ENCODE measurements at places on chromosomes 1 and 21. TPM values are rescaled to one million over a fixed set of nuclear protein-coding genes. Genes with fewer than 3 reads are reported as not detected.

The FAM163A gene
- 0.56 TPM for total RNA-seq

The LMOD1 gene
- 7.6 TPM for total RNA-seq

The OLFML3 gene
- total RNA-seq: 17.4 TPM

The SLFNL1 gene
- 0.30 TPM for total RNA-seq

The CBS gene
- total RNA-seq: 2.7 TPM

The C8B gene
- not detected for total RNA-seq

The FAM72C gene
- 0.37 TPM for total RNA-seq

The ETV3L gene
- not detected for total RNA-seq

The CYP4A22 gene
- total RNA-seq: not detected

The CCDC27 gene
- not detected for total RNA-seq

The RPL22 gene
- 378 TPM for total RNA-seq

The NBPF10 gene
- total RNA-seq: 1.9 TPM

The FMOD gene
- total RNA-seq: 38.6 TPM

GRCh38 chr1:88983791-88984559 is 8.5 kb downstream of the KYAT3 start:
- no peak for DNase-seq

DNA sequence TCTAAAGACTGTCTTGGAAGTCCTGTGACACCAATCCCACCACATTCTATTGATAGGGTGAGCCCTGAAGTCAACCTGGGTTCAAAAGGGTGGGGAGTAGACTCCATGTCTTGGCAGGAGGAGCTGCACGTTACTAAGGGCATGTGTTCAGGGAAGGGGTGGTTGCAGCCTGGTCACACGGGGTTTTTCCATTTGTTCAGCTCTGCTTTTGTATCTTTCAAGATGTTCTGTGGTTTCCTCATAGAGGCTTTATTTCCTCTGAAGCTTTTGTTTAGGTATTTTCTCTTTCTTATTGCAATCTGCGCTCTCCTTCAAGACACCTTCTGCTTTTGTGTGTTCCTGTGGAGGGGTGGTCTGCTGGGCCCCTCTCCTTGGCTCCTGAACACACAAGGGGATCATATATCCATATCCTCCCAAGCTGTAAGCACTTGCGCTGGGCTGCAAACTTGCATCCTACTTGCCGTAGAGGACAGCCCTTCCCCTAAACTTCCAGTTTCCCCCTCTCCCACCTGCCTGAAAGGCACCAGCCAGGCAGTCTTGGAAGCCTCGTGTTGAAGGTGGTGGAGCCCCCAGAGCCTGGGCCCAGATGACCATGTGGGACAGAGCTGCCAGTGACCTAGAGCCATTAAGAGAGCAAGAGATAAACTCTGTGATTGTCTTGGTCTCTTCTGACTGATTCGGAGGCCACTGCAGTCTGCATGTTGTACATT is 62.5 kb upstream of the TRAPPC10 start:
- DNase-seq: no peak

- DNase-seq: peak; percentile 54
Measured at GRCh38 chr21:36747815-36748383, 49.0 kb downstream of the SIM2 start.

GRCh38 chr1:100927276-100927675 is 31.4 kb downstream of the SLC30A7 start:
- DNase-seq: no peak

GRCh38 chr1:198575798-198576641 is 35.5 kb upstream of the ATP6V1G3 start:
- no peak for DNase-seq

- no peak for DNase-seq
Measured at GRCh38 chr21:21860888-21861287, 862.7 kb downstream of the NCAM2 start.

DNA sequence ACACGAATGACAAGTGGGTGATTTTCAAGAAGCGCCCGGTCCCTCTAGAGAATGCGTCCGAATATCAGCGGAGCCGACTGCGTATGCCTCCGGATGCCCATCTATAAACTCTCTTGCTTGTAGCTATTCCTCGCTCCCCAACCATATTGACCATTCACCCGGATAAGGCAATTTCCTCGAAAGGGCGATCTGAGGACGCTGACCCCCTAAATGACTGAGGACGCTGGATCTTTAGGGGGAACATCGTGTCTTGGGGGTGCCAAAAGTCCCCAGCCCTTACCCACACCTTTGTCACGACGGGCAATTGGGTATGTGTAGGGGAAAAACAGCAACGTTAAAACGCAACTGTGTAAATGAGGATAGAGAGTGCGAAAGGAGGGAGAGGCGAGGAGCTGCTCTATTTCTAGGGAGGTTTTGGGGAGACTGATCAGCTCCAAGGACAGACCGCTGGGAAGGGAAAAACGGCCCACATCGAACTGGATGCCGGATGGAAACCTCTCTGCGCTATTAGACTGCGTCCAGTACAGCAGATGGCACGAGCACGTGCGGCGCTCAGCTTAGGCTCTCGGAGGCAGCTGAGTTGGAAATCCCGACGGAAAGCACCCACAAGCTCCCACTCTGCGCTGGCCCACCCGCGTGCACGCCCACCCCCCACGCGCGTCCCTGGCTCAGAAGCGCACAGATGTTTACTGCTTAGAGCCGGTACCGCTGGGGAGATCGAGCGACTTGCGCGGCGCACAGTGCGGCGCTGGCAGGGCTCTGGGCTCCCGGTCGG is 2.9 kb upstream of the PRRX1 start:
- DNase-seq: no peak

DNA sequence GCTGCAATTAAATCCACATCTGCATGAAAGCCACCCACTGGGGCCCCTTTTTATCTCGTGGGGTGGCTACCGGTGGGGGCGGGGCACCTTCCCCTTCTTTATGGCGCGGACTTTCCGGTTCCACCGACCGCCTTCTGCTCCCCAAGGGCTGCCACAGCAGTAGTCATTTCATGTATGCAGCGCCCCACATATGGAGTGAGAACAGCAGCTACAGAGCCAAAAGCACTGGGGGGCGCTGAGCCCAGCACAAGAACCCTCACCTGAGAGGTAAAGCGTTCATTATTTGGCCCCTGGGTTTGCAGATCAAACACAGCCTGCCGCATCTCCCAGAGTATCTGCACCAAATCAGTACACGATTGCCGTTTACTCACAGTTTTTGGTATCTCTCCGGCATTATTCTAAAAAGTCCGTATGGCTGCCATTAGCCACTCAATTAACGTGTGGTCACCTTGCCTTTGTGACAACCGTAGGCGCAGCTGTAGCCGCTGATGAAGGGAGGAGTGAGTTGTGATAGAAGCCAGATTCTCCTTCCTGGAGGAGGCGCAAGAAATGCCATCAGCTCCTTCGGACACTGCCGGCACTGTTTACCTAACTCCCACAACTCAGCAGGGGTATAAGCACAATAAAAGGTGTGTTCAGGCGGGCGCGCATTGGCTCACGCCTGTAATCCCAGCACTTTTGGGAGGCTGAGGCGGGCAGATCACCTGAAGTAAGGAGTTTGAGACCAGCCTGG is 30.4 kb upstream of the CR2 start:
- DNase-seq: no peak

DNA sequence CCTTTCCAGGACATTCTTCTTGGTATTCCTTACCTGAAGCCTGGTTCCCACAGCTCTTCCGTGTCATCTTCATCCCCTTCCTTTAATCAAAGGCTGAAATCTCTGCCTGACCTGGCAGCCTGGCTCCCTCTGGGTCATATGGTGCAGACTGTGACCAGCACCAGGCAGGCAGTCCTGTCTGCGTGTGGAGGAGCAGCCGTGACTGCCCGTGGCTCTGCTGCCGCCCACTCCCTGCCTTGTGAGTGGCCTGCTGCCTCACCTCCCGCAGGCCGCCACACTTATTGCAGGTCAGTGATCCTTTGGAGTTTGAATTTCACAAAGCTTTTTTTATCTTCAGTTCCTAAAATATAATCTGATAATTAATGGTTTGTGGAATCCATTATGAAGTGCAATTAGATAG is 36.2 kb upstream of the EPHA8 start:
- no peak for DNase-seq

DNA sequence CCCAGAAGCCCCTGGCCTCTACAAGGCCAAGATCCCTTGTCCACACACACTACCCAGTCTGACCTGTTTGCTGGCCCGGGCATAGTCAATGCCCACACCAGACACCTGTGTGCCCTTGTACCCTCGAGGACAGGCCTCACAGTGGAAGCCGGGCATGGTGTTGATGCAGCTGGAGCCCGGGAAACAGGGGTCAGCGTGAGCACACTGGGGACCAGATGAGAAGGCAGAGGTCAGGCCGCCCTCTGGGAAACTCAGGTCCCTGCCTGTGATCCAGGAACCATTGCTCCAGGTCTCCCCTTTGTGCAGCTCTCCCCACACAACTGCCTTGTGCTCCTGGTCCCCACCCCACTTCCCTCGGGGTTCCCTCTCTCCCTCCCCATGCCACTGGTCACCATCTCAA is 5.5 kb downstream of the THBS3 start:
- no peak for DNase-seq

GRCh38 chr1:150551051-150551783 is 2.0 kb downstream of the ADAMTSL4 start:
- DNase-seq: no peak

- DNase-seq: no peak
Measured at GRCh38 chr1:30759718-30760281, 2.2 kb upstream of the LAPTM5 start.

GRCh38 chr1:101728029-101728428 is 268.7 kb downstream of the OLFM3 start:
- no peak for DNase-seq

GRCh38 chr1:42085596-42085995 is 67.6 kb upstream of the GUCA2B start:
- no peak for DNase-seq

DNA sequence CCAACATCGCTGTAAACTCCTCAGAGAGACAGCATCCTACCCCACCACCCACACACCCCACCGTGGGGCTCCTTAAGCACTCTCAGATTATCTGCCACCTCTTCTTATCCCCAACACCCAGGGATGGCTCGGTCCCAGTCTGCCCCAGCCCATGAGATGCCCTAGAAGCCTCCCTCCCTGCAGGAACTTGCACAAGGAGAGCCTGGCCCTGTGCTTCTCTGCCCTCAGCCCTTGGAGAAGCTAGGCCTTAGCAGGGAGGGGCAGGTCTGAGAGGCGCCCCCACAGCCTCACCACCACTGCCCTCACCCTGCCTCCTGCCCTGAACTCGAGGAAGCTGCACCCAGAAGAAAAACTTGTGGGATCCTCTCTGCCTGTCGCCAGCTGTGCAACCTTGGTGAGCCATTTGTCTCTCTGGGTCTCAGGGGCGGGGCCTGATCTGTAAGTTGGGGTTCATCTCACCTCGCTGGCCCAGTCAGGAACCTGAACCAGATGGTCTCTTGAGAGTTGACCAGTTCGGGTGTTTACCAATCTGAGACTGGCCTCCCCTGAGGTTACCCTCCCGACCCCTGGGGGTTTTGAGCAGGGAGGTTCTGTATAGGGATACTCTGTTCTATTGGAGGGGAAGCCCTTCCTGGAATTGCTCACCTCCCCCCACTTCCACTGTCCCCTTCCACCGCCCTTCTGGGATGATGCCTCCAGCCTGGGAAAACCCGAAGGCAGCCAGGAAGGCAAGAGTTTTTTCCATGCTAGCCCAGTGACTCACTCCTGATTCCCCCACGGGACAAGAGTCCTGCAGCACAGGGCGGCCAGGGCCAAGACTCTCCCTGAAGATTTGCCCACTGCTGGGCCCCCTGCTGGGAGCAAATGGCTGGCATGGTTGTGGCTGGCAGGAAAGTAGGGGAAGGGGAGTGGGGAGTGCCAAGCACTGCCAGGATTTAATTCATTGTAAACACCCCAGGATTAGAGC is at the start of gene S100A3:
TSS of gene S100A3 (minus strand) at position 537 of the 967 bp plus-strand sequence. CDS start 773 bp downstream, outside the sequence.
- DNase-seq: peak; percentile 17

DNA sequence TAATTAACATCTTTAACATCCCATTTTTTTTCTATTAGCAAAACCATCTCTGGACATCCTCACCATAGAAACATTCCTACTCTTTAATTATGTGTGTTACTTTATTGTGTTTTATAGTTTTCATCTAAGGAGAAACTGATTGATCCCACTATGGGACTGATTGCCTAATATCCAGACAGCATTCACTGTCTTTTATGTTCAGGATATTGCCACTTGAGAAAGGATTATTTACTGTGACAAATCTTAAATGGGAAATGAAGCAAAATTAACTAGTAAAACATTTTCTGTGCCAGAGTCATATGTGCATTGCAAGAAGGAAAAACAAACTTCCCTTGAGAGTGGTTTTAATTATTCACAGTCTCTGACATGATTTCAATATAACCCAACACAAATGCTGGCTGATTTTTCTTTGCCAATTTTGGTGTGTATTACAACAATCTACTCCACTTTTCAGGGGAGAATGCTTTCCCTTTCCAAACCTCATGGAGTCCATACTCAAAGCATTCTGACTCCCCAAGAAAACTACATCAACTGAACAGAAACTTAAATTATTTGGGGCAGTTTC is 15.8 kb upstream of the RGS13 start:
- no peak for DNase-seq

DNA sequence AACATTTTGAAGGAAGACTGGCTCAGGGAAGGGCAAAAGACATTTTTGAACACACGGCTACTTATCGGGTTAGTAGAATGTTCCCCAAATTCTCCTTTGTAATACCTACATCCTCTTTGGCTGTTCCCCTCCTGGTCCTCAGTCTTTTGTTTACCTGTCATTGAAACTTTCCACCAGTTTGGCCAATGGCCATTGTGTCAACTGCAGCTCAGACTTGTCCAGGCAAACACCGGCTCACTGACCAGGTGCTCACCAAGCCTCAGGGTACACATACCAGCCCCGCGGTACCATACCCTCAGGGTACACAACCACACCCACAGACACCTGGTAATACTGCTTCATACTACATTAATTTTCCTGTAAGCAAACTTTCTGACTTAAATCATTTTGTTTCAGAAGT is 84.8 kb upstream of the ZNF648 start:
- peak; percentile 41 for DNase-seq

DNA sequence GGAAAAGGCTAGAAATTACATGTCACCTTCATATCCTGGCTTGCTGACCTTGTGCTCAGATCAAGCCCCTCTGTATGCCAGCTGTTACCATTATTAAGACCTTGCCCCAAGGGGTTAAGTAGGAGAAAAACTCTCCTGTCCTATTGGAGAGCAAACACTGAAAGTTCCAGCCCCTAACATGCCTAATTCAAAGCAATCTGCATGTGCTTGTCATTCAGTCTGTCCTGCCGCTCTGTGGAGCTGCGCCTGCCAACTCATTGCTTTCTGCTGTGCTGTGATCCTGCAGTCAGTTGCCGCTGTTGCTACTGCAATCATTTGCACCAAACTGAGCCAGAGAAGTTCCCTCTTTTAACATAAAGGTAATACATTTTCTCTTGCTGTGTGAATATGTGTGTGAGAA is 113.4 kb downstream of the DISP1 start:
- peak; percentile 26 for DNase-seq

DNA sequence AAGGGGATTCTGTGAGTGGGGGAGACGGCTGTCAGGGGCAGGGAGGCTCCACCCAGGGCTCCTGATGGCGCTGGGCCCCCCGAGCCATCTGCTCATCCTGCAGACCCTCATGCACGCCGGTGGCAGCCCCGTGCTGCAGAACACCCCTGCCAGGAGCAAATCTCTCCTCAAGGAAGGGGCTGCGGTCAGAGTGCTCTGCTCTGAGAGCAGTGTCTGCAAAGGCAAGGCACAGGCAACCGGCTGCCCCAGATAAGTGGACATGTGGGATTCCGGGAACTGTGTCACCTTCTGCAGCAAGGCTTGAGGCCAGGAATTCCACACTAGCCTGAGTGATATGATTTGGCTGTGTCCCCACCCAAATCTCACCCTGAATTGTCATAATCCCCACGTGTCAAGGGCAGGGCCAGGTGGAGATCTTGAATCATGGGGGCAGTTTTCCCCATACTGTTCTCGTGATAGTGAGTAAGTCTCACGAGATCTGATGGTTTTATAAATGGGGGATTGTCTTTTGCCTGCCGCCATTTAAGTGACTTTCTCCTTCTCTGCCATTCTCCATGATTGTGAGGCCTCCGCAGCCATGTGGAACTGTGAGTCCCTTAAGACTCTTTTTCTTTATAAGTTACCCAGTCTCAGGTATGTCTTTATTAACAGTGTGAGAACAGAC is 101.0 kb downstream of the PDE9A start:
- no peak for DNase-seq

Data from colonic mucosa (tissue), 4 donors.